ENCODE measurements at places on chromosomes 7 and 10.
A peak's percentile ranks its signal among the peaks of the same experiment; 100 is the strongest.

DNA sequence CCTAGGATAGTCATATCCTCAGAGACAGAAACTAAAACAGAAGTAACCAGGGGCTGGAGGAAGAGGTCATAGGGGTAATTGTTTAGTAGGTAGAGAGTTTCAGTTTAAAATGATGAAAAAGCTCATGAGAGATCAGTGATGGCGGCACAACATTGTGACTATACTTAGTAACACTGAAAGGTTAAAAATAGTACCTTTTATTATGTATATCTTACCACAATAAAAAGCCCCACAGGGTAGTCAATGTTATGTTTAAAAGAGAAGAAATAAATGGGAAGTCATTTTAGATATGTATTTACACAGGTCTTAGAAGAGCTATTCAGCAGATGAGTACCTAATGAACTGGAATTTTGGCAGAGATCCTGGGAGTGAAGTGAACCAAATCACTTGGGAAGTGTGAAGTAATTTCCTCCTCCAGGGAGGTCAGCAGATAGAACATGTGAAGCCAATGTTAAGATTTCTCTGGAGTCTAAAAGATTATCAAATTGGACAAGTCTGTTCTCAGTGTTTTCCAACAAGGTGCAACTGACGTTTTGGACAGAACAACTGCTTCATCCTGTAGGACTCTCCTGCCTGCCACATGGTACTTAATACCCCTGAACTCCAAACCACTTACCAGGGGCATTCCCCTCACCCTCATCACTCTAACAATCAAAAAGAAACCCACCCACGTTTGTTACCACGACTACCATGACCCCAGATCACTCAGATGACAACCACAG, 6.4 kb downstream of the CDCA7L start:
- no peak for DNase-seq

- no peak for DNase-seq
These were observed 80.2 kb upstream of the MSRB2 start for GRCh38 chr10:23015021-23015707.

DNA sequence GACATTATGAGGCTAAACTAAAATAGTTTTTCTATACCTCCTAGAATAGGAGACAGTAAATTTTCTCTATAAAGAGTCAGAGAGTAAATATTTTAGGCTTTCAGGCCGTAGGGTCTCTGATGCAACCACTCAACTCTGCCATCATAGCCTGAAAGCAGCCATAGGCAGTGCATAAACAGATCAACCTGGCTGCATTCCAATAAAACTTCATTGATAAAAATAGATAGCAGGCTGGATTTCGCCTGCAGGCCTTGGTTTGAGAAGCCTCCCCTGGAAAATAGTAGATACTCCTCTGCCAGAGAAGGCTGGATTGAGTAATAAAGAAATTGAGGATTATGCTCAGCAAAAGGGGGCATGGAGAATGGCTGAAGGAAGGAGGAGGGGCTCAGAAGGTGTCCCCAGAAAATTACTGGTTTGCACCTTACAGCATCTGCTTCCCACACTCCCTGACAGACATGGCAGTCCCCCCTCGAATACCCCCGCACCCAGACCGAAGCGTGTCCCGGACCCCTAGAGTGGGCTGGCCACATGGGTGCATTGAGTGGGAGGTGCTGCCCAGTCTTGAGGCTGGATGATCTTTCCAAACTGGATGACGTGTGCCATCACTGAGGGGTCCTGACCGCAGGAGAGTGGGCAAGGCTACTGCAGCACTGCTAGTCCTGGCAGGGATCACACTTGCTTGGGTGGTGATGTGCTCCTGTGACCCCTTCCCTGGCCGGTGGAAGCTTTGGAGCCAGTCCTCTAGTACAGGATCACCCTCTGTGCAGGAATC, 126.6 kb downstream of the PTPN20 start:
- no peak for DNase-seq

GRCh38 chr7:76310102-76310957, 7.9 kb downstream of the HSPB1 start:
- no peak for DNase-seq

DNA sequence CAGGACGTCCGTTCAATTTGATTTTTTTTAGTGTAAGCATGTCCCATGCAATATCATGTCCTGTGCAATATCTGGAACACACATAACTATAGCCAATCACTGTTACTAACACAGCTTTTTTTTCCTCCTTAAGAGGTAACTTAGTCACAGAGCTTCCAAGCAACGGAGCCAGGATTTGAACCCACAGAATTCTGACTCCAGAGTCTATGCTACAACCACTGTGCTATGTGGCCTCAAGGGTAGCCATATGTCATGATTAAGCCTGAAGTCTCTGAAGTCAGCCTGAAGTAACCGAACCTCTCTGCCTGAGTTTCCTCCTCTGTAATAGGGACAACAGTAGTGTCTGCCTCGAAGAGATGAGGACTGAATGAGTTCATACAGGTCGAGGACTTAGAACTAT, 42.2 kb upstream of the TCF7L2 start:
- DNase-seq = no peak

- peak; percentile 71 for DNase-seq
These were observed 239.6 kb downstream of the DNAJB6 start for GRCh38 chr7:157576415-157576814.

DNA sequence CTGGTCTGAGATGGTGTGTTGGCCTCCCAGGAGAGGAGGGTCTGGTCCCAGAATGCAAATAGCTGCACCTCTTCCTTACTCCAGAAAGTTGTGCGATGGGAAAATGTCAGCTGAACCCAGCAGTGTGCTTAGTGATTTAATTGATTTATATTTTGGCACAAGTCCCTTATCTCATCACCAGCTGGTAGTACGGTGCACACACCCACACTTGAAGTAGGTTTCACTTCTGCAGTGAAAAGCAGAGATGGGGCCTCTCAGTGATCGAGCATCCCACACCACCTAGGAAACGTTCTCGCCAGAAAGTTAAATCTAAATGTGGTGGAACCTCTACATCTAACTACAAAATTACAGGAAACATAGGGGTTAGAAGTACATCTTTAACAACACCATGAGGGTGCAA, 80.4 kb downstream of the UBE3C start:
- no peak for DNase-seq

GRCh38 chr7:85529831-85530230, 343.0 kb upstream of the SEMA3D start:
- DNase-seq = no peak

- no peak for DNase-seq
These were observed 92.8 kb downstream of the CPXM2 start for GRCh38 chr10:123798856-123799255.

- DNase-seq = peak; percentile 28
These were observed 75.3 kb downstream of the INPP5A start for GRCh38 chr10:132612571-132613504.

DNA sequence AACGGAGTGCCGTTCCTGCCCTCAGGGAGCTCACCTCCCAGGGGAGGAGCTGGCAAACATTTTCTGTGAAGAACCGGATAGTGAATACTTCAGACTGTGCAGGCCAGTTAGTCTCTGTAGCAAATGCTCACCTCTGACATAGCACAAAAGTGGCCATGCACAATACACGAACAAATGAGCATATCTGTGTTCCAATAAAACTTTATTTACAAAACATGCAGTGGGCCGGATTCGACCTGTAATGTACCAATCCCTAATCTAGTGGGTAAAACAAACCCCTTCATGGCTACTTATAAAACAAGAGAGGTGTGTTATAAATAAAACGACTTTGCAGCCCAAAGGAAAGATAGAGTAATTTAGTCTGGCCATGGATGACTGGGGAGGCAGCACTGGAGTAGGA, 48.7 kb downstream of the KCNMA1 start:
- no peak for DNase-seq

- no peak for DNase-seq
These were observed 31.9 kb downstream of the PCBD1 start for GRCh38 chr10:70856454-70856853.

DNA sequence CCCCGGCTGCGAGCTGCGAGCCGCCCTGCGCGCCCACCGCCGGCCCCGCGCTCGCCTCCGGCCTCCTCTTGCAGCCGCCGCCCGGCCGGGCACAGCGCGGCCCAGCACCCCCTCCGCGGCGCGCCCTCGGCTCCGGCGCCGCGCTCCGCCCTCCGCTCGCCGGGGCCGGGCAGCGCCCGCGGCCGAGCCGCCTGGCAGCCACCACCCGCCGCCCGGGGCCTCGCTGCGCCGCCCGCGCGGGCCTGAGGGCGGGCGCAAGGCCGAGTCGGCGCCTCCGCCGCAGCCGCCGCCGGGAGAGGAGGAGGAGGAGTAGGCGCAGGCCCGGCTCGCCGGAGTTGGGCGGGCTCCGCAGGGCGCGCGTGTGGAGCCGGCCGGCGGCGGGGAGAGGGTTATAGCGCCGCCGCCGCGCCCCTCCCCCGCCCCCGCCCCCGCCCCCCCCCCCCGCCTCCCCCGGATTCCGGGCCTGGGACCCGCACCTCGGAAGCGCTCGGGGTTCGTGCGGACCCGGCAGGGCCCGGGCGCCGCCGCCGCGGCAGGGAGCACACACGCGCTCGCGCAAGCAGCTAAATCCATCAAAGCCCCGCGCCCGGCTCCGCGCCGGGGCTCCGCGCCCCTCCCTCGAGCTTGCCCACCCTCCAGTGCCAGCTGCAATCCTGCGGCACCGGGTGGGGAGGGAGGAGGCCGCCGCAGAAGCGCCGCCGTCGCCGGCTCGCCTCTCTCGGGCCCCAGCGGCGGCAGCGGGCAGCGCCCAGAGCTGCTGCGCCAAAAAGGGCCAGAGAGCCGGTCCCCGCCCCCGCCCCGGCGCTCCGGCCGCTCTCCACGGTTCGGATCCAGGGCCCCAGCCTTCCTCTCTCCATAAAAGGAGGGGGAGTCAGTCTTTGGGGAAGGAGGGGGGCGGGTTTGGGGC, at the start of gene PDGFA:
Gene PDGFA, minus strand, starts transcription at position 363 of the 907 bp plus-strand sequence. CDS start 845 bp downstream, outside the sequence.
- no peak for DNase-seq

- no peak for DNase-seq
These were observed at the start of gene AKR1C4 for GRCh38 chr10:5196702-5197113. AKR1C4 (plus strand) TSS chr10:5196837; CDS start chr10:5196868, 31 bp downstream.

DNA sequence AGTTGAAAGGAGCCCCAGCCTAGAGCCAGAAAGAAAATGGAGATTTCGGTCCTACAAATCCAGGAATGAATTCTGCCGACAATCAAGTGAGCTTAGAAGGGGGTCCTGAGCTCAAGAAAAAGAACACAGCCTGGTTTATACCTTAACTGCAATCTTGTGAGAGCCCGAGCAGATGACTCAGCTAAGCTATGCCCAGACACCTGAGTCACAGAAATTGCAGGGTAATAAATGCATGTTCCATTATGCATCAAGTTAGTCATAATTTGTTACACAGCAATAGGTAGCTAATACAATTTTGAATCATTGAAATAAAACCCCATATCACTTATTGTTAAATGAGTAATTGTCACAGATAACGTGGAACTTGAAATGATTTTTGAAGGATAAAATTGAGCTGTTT, 111.8 kb upstream of the FOXP2 start:
- no peak for DNase-seq

DNA sequence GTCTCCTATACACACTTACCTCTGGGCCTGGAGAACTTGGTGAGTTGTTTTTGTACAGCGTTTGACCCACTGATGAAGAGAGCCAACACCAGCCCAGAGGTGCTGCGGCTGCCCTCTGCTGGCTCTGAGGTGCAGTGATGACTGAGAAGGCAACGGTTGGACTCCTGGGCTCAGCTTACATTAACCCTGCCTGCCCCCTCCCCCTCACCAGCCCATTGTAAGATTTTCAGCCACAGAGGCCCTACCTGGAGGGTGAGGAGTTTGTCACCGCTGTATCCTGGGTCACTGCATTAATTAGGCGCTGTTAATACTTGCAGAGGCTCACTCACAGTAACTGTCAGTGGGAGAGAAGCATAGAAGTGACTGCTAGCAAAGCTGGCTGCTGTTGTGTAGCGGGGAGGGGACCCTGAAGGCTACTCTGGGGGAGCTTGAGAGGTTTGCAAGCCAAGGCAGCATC, 19.0 kb upstream of the ANKRD2 start:
- peak; percentile 67 for DNase-seq

- no peak for DNase-seq
These were observed 4.4 kb downstream of the HIPK2 start for GRCh38 chr7:139773371-139773770.
